AML-193 (cell line): ENCODE measurements at places on chromosomes 12 and 14.

GRCh38 chr12:122030424-122031035, 8.8 kb downstream of the BCL7A start:
- no peak for DNase-seq

- no peak for DNase-seq
Observed at GRCh38 chr14:65906344-65906743, 493.8 kb downstream of the FUT8 start.

GRCh38 chr12:124311292-124312109, 16.6 kb downstream of the RFLNA start:
- DNase-seq = no peak

- DNase-seq = no peak
Observed at GRCh38 chr12:101470939-101471338, 4.2 kb upstream of the SPIC start.

DNA sequence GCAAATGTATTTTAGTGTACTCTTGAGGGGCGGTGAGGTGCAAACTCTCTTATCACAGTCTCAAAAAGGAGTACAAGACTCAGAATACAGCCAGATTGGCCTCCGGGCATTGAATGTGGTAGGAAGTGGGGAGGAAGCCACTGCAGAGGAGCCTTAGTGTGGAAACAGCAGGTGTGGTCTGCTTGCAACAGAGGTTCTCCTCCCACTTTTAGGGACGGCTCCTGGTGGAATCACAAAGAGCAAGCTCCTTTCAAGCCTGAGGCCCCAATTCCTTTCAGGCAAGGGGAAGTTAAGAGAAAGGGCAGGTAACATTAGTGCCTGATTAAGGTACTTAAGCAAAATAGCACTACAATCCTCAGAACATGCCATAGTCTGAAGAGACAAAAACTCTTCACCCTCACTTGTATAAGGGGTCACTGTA, 23.7 kb upstream of the SLC2A3 start:
- peak; percentile 93 for DNase-seq

DNA sequence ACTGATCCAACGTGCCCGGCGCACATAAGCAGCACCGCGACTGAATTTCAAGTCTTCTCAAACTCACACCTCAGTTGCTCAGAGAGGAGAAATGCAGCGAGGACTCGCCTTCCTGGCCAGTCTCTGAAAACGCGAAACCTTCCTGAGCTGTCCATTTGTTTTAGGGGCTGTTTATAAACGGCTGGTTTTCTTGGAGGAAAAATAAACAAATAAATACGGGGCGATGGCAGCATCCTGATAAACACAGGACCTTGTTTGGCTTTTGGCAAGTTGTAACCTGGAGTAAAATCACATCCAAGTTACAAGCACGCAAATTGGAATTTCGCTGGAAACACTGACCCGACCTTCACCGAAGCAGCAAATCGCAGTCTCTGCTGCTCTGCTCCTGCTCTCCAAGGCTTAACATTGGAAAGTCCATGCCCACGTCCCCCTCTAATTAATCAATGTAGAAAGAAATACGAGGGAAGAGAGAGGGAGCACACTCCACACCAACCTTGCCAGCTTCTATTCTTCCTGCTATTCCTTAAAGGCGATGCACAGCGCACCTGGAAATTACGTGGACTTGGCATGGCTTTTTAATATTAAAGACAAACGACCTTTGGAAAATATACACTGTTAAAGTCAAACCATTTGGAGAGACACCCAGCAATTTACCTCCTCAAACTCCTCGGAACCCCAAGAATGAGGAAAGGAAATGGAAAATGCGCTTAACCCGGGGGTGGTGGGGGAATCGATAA, 248.8 kb downstream of the APAF1 start:
- no peak for DNase-seq

GRCh38 chr12:92702754-92703679, at the start of gene PLEKHG7:
Gene PLEKHG7, plus strand, starts transcription at chr12:92702989. Its CDS starts 3,643 bp downstream, at chr12:92706632.
- DNase-seq = no peak

GRCh38 chr14:94441531-94442205, 10.9 kb downstream of the SERPINA11 start:
- no peak for DNase-seq

DNA sequence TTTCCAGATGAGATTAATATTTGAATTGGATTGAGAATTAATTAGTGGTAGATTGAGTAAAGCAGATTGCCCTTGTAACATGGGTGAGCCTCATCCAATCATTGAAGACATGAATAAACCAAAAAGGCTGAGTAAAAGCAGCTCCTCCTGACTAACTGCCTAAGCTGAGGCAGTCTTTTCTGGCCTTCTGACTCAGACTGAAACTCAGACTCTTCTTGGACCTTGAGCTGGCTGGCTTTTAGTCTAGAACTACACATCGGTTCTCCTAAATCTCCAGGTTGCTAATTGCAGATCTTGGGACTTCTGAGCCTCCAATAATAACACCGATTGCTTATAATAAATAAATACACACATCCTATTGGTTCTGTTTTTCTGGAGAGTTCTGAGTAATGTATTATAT, 24.0 kb downstream of the FKBP11 start:
- DNase-seq = no peak

DNA sequence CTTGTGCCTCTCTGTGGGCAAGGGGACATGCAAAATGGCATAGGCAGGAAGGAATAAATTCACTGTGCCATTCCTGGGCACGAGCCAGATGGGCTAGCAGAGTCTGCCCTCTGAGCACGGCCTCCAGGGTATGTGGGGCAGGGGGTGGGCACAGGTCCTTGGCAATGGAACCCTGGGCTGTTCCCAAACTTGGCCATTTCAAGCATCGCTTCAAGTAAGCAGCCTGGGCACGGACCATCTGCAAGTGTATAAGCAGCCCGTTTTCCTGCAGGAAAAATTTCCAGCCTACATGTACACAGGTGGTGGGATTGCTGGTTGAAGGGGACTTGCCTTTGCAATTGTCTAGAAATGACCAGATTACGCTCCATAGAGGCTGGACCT, 40.3 kb downstream of the CCDC85C start:
- no peak for DNase-seq

GRCh38 chr14:77565289-77565993, 51.0 kb downstream of the SPTLC2 start:
- peak; percentile 91 for DNase-seq

DNA sequence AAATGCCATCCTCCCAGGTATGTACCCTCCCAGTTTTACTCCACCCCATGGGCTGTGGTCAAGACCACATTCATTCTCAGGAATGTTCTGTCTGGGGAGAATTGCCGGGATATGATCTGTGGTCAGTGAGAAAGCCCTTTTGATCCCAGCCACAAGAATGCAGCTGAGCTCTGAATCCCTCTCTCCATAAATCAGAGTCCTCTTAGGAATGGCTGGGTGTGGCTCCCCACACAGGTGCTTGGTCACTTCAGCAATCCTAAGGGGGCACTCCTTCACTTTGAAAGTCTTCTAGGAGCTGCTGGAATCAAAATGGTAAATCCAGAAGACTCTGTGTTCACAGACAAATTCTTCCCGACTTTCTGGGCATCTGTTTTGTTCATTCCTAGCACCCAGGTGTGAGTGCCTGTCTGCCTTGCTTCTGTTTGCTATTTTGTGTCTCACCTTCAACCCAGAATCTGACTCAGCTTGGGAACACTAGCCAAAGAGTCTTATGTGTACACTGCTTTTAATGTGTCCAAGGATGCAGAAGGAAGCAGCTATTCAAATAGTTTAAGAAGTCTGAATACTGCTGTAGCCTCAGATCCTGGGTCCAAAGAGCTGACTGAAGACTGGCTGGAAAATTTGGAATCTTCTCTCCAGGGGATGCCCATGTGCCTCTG, 144.6 kb upstream of the CDKN3 start:
- DNase-seq = no peak

DNA sequence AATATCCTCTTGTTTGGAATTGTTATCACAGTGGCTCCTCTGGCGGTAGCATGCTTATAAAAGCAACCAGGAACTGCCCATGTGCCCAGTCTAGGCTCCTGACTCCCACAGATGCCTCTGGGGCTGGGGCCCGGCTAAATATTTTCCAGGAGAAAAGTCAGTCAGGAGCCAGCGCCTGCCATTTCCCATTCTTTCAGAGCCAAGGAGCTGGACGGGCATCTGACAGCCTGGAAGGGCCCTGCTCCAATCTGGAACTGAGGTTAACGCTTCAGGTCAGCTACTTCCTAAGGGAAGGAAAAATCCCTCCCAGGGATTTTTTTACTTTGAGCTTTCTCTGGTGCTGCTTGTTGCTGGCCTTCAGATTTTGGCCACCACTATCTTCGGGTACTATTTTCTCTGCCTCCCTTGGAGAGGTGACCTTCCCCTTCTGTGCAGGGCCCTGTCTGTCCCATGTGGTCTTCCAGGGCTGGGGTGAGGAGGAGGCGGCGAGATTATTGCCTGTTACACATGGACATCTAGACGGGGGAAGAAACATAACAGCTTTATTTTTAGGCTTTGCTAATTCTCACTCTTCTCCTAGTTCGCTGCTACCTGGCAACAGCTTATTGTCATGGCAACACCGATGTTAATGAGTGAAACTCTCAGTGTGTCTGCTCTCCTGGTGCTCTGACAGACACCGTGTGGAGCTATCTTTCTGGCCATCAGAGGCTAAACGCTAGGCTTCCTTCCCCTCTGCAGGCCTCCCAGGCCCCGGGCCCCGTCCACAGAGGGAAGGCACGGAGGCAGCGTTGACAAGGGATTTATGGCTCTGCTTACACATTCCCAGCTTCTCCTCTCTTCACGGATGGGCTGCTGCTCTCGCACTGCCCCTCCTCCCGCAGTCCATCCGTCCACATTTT, 160.4 kb downstream of the CACNA1C start:
- no peak for DNase-seq

GRCh38 chr14:30874999-30875787, 834 bp downstream of the COCH start:
- no peak for DNase-seq

DNA sequence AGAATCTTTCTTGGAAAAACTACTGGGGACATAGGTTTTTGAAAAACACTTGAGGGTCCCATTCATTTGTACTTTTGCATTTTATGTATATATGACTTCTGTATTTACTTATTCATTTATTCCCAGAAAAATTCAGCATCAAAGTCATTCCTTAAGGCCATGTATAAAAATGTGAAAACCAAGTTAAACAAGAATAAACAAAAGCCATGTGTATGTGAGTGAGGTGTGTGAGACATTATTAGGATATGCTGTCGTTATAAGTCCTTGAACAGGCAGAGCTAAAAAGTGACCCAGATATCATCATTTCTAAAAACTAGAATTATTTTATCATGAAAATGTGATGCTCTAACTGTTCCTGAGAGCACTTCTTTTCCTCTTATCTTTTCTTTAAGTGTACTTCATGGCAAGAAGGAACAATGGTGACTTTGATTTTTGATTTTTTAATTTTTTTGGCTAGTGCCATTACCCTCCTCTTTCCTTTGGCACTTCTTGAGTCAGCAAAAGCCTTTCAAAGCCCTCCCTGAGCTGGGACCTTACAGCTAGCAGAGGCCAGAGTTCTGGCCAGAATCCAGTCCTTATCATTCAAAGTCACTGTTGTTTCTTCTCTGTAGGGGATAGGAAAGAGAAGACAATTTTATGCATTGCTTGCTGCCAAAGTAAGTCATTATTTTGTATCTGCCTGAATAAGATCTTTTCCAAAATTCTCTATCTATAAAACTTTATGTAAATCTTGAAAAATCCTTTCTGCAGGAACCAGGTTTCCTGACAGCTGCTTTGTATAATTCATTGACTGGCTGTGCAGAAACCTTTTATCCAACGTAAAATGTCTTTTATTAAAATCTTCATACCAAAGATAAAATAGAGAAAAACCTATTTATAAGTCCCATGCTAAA, 419.7 kb upstream of the PRICKLE1 start:
- no peak for DNase-seq

GRCh38 chr14:85334316-85334715, 195.6 kb upstream of the FLRT2 start:
- DNase-seq = no peak

DNA sequence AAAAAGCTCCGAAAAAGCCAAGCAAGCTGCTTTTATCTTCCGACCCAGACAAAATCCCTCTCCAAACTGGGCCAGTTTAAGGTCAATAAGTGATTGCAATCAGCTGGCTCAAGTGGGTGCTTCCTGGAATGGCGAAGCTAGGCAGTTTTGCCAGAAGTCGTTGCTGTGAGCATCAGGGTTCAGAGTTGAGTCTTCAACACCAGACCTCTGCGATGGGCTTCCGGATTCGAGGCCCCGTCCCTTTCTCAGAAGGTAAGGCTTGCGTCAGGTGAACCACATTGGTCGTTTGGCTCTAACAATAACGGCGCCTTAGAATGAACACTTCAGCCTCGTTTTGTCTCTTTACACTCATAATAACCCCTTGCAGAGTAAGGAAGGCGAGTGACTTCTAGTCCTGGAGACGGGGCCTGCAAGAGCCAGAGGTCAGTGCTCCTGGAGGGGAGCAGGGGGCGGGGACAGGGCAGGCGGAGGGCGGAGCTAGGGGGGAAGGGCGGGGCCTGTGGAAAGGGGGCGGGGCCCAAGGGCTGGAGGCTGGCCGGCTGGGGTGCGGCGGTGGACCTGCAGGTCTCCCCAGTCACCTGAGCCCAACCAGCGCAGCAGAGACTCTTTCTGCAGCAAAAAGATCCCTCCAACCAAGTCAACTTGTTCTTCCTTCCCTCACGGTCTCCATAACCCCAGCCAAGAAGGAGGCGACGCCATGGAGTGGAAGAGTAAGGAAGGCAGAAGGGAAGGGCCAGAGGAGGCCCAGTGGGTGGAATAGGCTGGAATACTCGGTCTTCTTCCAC, 34.0 kb upstream of the NFYB start:
- no peak for DNase-seq

- no peak for DNase-seq
Observed at GRCh38 chr12:14651371-14651770, 45.0 kb downstream of the GUCY2C start.

DNA sequence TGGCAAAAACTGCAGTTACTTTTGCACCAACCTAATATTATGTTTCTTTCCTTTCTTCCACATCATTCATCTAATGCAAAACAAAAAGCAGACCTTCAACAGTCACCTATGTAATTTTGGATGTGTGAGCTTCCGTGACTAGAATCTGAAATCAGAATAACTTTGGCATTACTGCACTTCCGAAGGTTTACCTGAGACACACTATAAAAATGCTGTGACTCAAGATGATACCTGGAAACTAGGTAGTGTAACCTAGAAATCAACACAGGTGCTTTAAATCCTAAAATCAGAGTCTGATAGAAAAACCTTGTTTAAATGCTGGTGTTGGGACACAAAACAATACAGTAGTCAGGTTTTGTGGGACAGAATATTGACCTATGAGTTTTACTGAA, 2.2 kb downstream of the BTBD7 start:
- no peak for DNase-seq

- no peak for DNase-seq
Observed at GRCh38 chr12:124289634-124290600, 5.0 kb upstream of the RFLNA start.
